Stimulated activated naive B cell treated with anti-CD40 and anti-IgM and Interleukin-4, amounts not matched to agents 10 μg/mL and 1 μg/mL and 100 μg/mL, for 72 hours (primary cell): ENCODE measurements at places on chromosomes 2 and 18.
A peak's percentile ranks its signal among the peaks of the same experiment; 100 is the strongest.

DNA sequence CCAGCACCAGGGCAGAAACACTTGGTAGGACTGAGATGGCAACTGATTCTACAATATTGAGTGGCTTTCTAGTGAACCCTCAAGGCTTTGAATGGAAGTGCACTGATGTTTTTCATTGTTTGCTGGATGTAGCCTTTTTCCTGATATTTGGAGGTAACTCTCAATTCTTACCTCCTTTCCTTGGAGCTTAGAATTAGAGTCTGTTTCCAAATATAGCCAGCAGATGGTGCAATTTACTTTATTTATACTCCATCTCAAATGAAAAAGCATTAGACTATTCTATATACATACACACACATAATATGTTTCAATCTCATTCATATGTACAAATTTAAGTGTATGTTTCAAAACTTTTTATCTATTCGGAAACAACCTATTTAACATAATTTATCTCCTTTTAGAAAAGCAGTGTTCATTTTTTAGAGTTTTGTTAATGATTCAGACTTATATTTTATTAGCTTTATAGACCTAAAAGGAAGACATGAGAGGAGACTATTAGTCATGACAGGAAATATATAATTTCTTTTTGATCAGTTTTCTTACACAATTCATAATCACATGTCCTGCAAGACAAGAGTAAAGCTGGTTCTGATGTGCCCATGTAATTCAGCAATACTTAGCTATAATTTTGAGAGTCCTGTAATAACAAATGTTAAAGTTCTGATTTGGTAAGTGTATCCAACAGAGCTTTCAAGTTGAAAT, 124.8 kb downstream of the NUP35 start:
- DNase-seq: no peak

GRCh38 chr2:177078416-177078815, 134.2 kb upstream of the HNRNPA3 start:
- DNase-seq: no peak

DNA sequence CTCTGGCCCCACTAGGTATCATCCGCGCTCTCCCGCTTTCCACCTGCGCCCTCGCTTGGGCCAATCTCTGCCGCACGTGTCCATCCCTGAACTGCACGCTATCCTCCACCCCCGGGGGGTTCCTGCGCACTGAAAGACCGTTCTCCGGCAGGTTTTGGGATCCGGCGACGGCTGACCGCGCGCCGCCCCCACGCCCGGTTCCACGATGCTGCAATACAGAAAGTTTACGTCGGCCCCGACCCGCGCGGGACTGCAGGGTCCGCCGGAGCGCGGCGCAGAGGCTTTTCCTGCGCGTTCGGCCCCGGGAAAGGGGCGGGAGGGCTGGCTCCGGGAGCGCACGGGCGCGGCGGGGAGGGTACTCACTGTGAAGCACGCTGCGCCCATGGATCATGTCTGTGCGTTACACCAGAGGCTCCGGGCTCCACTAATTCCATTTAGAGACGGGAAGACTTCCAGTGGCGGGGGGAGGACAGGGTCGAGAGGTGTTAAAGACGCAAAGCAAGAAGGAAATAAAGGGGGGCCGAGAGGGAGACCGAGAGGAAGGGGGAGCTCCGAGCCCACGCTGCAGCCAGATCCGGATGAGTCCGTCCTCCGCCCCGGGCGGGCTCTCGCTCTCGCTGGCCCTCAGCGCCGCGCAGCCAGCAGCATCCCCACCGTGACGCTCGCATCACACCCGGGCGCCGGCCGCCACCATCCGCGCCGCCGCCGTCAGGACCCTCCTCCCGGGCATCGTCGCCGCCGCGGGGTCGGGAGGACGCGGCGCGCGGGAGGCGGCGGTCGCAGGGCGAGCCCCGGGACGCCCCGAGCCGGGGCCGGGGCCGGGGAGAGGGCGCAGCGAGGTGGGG, 664 bp downstream of the NETO1 start:
- DNase-seq: peak; percentile 22

- DNase-seq: peak; percentile 49
These were observed at the start of gene MYO1B for GRCh38 chr2:191245046-191245868. Gene MYO1B, plus strand, starts transcription at chr2:191245404. Its CDS starts 31,492 bp downstream, at chr2:191276896.
